Fibroblast of pulmonary artery (primary cell): ENCODE measurements at places on chromosomes 1 and 21.

DNA sequence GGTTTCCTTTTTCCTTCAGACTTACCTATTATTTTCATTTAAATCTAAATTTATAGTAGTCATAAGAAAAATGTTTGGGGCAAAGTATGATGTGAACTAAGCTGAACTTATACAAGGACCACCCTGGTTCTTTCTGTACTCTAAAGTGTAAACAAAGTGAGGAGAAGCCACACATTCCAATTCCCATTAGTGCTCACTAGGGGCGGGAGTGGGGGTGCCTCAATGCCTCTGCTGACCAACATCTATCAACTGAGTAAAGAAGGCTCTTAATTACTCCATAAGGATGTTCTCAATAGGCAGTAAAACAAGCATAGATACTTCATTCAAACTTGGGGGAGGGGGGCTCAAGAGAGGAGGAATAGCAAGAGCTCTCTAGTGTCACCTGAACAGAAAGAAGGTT is 151.7 kb downstream of the CDC42BPA start:
- DNase-seq = no peak

- DNase-seq = no peak
Measured at GRCh38 chr1:23013657-23014056, 2.0 kb downstream of the TEX46 start.

DNA sequence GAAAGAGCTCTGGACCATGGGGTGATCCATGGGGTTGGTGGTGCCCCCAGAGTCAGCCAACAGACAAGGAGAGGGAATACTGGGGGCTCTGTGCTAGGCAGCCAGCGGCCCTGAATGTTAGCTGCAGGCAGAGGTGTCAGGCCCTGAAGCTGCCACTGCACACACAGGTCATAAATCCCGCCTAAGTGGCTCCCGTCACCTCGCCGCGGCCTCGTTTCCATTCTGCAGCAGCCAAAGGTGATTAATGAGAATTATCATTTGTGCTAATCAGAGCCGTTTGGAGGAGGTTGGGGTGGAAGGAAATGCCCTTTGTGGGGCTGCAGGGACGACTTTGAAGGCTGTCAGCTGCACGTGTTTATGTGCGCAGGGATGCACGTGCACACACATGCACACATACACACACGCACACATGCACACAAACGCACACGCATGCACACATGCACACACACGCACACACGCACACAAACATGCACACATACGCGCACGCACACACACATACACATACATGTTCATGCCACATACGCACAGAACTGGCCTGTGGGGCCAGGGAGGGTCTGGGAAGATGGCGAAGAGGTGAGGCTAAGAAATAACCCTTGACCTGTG is 88.8 kb upstream of the ARHGEF16 start:
- no peak for DNase-seq

DNA sequence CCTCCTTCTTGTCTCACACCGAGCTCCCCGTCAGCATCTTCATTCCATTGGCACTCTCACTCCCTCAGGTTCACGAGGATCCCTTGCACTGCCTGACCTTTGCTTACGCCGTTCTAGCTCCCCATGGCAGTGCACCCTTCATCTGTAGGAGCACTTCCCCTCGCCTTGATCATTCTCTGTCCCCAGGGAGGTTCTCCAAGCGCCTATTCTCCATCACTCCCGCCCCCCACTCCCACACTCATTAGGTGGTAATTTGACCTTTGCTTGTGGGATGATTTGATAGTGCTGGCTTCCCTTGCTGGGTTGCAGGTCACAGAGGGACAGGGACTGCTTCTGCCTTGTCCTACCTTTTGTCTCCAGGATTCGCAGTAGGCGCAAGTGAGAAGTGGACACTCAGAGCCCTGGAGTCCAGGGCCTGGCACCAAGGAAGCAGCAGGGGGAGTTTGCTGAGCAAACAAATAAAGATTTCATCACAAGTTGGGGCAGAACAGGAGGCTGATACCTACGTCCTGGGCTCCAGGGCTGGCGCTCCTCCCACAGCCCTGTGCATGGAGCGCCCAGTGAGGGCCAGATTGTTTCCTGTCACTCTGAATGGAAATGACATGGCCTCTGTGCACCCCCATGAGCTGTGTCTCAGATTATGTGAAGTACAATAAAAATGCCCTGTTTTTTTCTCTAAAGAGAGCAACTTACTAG is 82.0 kb upstream of the RUNX3 start:
- DNase-seq = no peak

DNA sequence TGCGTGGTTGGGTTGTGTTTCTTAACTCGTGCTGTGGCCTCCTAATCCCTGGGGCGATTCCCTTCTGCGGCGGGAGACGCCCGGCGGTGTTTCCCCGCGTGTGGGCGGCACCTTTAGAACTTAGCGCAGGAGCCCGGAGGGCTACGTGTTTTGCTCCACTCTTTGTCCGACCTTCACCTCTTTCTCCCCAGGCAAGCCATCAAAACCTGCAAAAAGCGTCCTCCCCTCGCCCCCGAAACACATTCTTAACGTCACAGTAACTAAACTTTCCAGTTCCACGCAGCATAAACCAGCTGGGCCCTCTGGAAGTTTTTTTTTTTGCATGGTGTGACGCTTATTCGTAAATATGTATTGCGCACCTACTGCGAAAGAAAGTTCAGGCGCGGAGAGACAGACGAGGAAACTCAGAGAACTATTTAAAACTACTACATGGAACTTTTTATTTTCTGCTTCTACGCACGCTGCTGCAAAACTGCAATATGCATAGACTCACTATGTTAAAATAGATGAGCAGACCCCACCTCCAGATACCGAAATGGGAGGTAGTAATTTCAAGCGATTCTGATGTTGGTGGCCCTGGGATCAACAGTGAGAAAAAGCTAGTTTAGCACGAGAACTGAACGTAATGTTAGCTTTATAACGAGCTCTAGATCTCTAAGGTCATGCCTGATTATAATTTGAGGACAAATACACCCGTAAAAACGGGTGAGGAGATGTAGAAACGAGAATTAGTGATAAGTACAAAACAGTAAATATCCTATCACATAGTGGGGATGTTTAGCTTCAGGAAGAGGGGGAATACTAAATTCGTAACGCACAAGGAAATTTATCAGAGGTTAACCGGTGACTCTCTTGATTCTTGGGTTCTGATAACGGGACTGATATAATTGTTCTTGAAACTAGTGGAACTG is 920 bp downstream of the MTR start:
- peak; percentile 61 for DNase-seq

DNA sequence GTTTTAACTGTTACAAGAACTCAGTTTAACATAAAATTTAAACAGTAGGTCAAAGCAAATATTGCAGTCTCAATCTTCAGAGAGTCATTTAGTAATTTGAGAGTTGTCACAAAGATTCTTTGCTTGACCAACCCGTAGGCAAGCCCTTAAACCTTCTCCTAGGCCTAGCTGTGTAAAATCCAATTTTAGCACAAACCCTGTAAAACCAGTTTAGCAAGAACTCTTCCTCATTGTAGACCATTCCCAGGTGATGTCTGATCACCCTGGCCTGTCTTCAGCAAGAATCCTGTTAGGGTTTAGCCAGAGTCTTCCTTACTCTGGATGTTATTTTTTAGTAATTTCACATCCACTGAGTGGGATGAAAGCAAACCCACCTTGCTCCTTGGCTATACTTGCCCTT is 30.1 kb downstream of the LRIG2 start:
- DNase-seq = no peak

DNA sequence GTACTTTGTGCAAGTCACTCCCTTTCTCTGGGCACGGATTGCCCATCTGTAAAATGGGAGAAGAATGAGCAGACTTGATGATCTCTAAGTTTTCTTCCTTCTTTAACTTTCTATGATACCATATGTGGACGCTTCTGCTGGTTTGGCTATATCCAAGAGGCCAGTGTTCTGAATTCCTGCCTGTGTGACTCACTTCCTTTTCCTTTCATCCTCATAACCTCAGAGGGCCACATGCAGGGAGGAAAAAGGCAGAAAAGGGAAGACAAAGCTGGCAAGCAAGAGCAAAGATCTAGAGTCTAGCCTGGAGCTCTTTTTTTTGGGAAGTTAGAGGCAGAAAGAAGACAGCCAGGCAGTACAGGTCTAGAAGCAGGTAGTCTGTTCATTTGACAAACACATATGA is 151.2 kb downstream of the OMA1 start:
- peak; percentile 87 for DNase-seq

- no peak for DNase-seq
Measured at GRCh38 chr1:8533124-8533523, 215.2 kb downstream of the SLC45A1 start.

GRCh38 chr1:240111558-240111957 is 19.9 kb downstream of the FMN2 start:
- DNase-seq = no peak

DNA sequence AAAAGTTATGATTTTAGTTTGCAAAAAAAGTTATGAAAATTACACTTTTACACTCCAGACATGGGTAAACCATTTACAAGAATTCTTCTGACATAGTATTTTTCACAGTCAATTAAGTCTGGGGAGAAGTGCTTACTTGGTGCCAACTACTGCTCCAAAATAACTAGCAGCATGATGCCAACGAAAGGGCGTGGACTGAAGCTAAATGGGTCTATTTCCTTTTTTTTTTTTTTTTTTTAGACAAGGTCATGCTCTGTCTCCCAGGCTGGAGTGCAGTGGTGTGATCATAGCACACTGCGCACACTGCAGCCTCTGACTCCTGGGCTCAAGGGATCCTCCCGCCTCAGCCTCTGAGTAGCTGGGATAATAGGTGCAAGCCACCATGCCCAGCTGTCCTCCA is 43.2 kb downstream of the FMO4 start:
- DNase-seq = no peak

- DNase-seq = no peak
Measured at GRCh38 chr1:7702365-7702764, 68.7 kb upstream of the VAMP3 start.

DNA sequence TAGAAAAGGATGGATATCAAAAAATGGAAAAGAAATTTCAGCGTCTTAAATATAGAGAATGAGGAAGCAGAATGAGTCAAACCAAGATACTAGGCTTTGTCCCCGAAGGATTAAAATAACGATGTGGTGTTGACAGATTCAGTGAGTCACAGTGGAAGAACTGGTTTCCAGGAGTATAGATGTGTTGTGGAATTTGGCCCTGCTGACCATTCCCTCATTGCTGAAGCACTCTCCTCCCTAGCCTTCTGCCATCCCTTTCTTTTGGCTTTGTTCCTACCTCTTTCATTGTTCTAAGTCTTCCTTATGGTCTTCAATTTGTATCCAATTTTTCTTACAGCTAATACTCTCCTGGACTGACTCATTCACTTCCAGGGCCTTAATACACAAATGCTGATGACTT is 23.1 kb upstream of the USP25 start:
- peak; percentile 99 for DNase-seq

DNA sequence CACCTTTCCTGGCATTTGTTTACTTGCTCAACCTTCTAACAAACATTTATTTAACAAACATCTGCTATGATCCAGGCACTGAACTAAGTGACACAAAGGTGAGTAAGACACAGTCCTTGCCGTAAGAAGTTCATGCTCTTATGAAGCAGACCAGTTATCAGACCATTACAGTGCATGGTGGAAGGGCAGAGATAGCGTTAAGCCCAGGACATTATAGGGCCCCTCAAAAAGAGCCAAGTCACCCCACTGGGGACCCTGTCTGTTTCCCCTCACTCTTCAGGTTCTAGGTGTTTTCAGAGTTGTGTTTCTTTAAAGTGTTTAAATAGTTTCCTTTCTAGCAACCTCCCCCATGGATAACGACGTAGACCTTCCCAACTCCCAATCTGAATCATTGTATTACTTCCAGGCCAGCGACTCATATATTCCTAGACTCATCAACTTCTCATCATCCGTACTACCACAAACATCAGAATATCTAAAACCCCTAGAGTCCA is 39.3 kb downstream of the TCP10L start:
- DNase-seq = peak; percentile 15

- no peak for DNase-seq
Measured at GRCh38 chr1:145997016-145997717, 788 bp upstream of the TXNIP start.

- no peak for DNase-seq
Measured at GRCh38 chr1:169974067-169974466, 80.4 kb upstream of the SCYL3 start.

DNA sequence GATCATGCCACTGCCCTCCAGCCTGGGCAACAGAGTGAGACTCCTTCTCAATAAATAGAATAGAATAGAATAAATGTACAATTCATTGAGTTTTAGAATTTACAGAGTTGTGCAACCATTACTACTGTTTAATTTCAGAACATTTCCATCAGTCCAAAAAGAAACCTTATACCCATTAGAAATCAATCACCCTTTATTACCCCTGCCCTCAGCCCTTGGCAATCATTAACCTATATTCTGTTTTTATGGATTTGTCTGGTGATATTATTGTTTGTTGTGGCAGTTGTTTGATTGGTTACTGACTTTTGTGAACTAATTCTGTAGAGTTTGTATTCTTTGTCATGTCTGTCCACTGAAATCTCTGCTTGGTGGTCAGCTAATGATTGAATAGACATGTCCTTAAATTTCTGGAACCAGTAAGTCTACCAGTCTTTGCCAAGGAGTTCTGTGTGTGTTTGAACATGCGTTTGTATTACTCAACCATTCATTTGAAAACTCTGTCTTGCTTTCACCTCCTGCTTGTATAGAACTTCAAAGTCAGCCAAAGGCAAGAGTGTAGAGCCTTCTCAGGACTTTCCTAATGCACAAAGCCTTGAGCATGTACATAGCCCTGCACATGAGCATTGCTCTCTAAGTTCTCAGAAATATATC is 208.8 kb downstream of the GPR52 start:
- DNase-seq = no peak

DNA sequence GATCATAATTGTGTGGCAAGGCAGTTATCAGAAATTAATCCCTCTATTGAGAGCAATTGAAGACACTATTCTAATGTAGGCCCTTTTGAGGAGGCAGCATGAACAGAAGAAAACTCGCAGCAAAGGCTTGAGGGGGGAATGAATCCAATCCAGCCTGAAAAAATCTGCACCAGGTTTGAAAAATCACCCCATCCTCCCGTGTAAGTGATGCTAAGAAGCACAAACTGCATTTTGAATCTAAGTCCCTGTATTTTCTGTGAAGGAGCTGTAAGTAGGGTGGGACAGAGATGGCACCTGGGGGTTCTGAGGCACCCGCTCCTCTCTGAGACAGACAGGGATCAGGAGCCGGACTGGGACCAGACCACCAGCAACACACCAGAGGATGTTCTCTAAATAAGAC is at the start of gene CRB1:
TSS of gene CRB1 (plus strand) at position 241 of the 400 bp plus-strand sequence. CDS start 161 bp downstream, outside the sequence.
- no peak for DNase-seq
